ENCODE measurements at places on chromosomes 11 and 22.

DNA sequence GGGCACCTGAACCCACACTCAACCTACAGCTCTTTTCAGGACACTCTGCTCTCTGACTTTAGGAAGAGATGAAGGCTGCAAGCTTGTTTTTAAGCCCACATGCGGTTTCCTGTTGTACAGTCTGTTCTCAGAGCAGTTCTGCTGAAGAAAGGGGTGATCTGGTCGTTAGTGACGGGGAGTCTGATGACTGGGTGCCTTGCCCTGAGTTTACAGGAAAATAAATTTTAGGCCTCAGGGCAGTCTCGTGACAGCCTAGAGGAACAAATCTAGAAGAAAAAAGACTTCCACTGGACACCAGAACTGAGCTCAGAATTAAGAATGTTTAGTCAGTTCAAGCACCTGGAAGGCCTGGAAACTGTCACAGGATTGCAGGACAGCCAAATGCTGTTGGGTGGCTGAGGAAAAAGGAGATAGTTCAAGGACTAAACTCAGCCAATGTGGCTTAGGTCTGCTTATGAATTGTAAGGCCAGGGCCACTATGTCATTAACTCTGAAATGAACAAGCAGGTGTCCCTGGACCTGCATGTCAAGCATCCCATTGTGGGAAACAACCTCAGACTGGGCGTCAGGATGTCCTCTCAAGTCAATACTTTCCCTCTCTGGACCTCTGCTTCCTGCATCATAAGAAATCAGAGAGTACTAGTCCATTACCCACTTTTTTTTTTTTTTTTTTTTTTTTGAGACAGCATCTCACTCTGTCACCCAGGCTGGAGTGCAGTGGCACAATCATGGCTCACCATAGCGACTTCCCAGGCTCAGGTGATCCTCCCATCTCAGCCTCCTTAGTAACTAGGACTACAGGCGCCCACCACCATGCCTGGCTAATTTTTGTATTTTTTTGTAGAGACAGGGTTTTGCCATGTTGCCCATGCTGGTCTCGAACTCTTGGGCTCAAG is 5.7 kb downstream of the PIK3IP1 start:
- DNase-seq: no peak

DNA sequence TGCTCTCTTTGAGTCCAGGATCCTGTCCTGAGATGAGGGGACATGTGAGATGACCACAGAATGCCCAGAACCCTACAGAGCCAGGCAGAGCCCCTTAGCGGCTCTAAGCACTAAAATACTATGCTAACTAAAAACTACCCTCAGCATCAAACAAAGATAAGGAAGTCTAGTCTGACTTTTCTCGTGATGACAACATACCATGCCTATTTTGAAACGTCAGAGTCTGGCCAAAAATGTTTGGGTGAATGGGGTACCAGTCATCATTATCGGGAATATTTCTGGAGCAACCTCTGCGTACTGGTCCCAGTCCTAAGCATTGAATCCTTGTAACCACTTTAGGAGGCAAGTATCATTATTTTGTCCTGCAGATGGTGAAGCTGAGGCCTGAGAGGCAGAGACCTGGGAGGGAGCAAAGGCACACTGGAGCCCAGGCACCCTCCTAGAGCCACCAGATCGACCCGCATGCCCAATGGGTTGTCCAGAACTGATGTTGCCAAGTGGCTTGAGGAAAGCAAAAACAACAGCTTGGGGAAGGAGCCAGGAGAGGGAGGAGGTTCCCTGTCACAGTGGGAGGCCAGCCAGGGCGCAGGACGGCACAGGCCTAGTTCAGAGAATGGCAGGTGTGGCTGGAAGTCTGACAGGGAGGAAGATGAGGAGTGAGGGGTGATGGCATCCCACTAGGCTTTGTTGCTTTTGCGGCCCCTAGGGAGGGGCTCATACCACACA is 7.2 kb upstream of the OSM start:
- DNase-seq: no peak

GRCh38 chr22:19533857-19534256 is 9.6 kb upstream of the CLDN5 start:
- DNase-seq: no peak

GRCh38 chr11:44943118-44943517 is 7.6 kb downstream of the TP53I11 start:
- no peak for DNase-seq

GRCh38 chr11:126834149-126834548 is 166.4 kb downstream of the KIRREL3 start:
- DNase-seq: no peak

GRCh38 chr11:91822805-91823204 is 401.8 kb upstream of the FAT3 start:
- DNase-seq: no peak

DNA sequence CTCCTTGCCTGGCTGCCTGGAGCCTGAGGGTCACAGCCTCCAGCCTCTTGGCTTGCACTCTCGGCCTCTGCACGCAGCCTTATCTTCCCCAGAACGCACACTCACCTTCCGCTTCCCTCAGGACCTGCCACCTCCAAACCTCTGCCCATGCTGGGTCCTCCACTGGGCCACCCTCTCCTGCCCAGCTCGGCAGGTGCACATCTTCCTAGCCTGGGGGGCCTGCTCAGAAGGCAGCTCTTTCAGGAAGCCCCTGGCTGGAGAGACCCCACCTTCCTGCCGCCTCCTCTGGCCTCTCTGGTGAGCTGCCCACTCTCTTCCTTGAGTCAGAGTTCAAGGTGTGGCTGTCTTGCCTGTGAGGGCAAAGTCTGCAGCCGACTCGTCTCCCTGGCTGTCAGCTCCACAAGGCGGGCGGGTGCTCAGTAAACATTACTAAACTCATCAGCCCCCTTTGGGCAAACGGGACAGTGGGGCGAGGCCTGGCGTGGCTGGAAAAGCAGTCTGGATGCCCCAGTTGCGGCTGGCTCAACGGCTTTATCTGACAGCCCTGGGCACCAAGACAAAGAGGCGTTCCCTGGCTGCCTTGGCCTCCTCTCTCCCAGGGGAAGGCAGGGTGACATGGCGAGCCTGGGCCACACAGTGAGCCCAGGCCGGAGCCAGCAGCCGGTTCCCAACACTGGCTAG is 1.7 kb upstream of the LINC01488 start:
- DNase-seq: no peak

- no peak for DNase-seq
Observed at GRCh38 chr11:27194976-27195375, 154.4 kb downstream of the BBOX1 start.

- DNase-seq: no peak
Observed at GRCh38 chr11:115764176-115764575, 260.0 kb upstream of the CADM1 start.

DNA sequence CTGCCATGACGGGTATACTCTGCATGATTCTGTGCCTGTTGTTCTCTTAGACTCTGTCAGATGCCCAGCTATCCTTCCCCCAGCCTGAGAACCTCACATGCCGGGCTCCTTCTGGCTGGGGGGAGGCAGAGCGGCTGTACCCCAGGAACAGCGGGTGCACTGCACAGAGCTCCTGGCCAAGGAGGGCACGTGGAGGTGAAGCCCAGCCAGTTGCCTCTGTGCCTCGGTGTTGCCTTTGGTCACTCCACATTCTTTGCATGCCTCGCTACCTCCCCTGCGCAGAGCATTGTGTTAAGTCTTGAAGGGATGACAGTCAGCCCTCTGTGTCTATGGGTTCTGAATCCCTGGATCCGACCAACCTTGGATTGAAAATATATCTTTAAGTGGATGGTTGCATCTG is 77.7 kb downstream of the FEZ1 start:
- no peak for DNase-seq

GRCh38 chr11:131248588-131248987 is 121.8 kb upstream of the NTM start:
- no peak for DNase-seq

GRCh38 chr22:46788441-46789172 is 26.2 kb downstream of the TBC1D22A start:
- DNase-seq: no peak

DNA sequence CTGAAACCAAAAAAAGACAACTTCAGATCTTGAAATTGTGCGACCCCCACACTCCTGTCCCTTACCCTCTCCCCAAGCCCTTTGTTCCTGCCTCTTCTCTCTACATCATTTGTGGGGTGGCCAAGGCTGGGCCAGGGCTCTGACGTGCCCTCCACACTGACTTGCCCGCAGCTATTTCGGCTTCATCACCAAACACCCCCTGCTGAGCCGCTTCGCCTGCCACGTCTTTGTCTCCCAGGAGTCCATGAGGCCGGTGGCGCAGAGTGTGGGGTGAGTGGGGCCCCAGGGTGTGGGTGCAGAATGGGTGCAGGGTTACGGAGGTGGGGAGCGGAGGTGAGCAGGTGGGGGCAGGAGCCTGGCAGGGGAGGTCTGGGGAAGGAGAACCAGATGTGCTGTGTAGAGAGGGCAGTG is 9.5 kb downstream of the MAPK8IP2 start:
- DNase-seq: no peak

GRCh38 chr11:117643606-117644300 is 153.3 kb downstream of the DSCAML1 start:
- no peak for DNase-seq

DNA sequence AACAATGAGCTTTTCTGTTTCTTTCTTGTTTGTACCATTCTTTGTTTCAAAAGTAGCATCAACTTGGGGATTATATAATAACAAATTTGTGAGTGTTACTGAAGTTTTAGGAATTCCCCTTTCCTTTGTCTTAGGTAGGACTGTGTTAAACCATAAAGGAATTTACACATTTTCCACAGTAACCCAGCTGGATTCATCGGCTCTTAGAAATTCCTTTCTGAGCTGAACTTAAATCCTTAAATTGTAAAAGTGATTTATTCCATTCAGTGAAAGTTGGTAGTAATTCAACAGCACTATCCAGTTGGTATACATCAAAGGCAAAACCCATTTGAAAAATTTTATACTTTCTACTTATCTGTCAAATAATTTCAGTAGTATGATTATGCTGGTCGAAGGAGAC is 11.8 kb downstream of the EMSY start:
- DNase-seq: no peak

- no peak for DNase-seq
Observed at GRCh38 chr11:6911948-6912347, 8.9 kb upstream of the OR2D3 start.

DNA sequence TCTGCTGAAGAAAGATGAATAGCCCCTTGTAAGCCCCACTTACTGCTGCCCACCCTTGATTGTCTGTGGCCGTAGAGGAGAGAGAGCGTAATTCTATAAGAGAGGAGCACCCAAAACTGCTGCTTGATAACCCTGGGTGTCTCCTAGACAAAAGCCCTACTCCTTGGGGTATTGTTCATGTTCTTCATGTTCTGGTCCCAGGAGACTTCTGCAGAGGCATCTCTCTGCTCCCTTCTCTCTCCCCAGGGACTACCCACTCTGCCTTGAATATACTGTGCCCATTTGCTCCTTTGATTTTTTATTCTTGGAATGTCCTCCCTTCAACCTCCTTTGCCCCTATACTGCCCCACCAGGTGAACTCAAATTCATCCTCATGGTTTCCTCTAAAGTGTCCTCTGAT is 417.8 kb upstream of the CADM1 start:
- DNase-seq: no peak

- DNase-seq: no peak
Observed at GRCh38 chr22:33842421-33843094, 77.7 kb downstream of the LARGE1 start.

DNA sequence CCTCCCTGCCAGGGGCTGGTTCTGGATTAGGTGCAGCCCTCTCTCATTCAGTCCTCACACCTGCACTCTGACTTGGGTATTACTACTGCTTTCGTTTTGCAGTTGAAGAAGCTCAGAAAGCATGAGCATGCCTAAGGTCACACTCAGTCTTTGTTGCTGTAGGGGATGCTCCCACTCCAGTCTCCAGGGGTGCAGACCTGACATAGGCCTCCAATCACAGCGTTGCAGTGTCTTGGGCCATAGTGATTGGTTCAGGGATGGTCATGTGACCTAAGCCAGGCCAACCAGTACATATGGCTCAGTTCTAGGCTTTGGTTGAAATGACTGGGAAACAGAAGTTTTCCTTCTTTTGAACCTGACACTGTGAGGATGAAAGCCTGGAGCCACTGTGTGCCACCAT is 61.7 kb downstream of the FBXO7 start:
- DNase-seq: no peak

- no peak for DNase-seq
Observed at GRCh38 chr22:36470162-36470993, 11.1 kb downstream of the TXN2 start.

- no peak for DNase-seq
Observed at GRCh38 chr11:131824771-131825170, 454.4 kb downstream of the NTM start.

DNA sequence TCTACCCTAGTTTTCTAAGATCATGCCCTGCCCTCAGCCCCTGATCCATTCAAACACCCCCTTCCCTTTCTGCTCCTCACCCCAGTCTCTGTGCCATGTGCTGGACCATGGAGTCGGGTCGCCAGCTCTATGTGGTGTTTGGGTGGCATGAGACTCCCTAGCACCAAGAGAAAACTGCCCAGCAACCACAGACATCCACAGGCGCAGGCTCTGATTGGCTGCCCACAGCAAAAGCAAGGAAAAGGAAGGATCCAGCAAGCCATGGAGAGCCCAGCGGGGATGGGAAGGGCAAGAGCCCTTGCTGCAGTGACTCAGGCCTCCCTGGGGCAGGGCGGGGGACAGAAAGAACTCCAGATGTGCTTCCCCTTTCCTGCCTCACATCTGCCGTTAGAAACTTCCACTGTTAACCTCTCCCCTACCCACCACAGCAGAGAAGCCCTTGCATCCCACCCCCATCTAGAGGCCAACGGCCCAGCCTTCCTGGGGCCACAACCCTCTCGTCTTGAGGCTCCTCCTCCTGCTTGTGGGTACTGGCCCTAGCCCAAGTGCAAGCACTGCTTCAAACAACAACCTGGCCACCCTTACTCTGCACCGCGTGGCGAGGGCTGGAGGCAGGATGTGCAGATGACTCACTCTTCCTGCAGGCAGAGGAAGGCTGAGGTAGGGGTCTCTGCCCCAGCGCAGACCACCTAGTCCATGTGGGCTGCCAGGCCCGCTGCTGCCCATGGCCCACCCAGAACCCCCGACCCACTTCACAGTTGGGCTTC is 9.7 kb upstream of the AHNAK start:
- peak; percentile 89 for DNase-seq

DNA sequence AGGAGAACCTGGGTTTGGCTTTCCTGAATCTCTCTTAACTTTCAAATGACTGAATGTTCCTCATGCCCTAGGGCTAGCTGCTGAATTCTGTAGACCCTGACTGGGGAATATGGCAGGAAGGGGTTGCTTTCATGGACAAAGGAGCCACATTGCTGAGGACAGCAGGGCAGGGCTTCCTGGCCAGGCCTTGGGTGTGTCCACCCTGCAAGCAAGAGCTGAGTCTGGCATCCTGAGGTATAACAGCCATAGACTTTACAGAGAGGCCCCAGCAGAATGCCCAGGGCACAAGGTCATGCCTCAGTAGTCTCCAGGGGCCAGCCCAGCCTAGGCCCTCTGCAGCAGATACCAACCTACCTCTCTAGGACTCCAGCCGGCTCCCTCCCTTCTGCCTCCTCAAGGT is 102.2 kb upstream of the RAG2 start:
- no peak for DNase-seq
